ENCODE measurements at places on chromosomes 6 and 20.
A peak's percentile ranks its signal among the peaks of the same experiment; 100 is the strongest.

- no peak for DNase-seq
These were observed 16.9 kb downstream of the KIF16B start for GRCh38 chr20:16556301-16556700.

- DNase-seq = no peak
These were observed 212.6 kb upstream of the EXOC2 start for GRCh38 chr6:905556-905955.

DNA sequence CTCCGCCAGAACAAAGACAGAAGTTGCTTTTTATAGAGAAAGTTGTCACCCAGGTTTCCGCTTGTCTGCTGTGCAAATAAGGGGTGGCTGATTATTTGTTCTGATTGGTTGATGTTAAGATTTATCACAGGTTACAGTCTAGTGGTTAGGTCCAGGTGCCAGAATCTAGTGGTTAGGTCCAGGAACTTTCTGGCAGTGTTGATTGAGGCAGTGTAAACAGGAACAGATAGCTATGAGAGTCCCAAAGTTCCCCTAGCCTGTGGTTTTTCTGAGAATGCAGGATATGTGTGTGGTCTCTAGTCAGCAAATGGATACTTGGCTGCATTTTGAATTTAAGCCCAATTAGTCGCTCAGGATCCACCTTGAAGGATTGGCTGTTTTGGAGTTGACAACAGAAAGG lies 148.0 kb downstream of the TMEM200A start:
- peak; percentile 36 for DNase-seq

DNA sequence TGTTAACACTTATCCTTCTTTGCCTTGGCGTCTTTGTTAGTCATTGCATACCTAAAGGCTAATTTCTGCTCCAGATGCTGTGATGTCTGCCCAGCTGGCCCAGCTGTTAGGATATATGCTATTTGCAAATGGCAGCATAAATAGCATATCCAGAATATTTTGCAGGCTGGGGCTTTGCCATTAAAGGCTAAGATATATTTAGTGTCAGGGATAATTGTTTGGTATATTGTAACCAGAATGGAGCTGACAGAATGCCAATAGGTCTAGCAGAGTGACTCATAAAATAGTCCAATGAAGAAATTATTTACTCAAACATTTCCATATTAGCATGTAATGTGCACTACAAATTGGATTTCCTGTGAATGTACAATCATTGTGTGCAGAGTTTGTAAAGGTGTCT lies 584.1 kb upstream of the FLRT3 start:
- no peak for DNase-seq

DNA sequence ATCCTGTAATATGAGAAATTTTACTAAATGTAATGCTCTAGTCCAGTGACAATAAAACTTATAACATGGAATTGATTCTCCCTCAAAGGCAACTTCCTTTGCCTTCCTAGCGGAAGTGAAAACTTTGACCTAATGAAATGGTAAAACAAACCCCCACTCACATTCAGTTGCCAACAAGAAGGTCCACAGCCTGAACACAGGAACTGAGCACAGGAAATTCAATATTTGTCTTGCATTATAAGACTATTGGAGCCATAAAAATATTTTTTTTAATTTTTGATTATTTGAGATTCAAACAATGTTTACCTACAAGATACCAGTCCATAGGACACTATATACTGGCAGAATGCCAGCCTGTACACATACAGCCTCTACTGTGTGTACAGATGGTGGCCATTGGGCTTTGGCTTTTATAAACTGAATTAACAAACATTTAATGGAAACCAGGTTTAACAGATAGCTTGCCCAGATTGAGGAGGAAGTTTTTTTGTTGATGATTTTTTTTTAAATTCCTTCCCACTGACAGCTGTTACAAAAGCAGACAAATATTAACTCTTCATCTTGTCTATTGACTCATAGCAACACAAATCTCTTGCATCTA lies 481.5 kb upstream of the JAG1 start:
- no peak for DNase-seq

- no peak for DNase-seq
These were observed 151.6 kb downstream of the PRKN start for GRCh38 chr6:162576016-162576415.

- no peak for DNase-seq
These were observed 58.0 kb upstream of the CCDC167 start for GRCh38 chr6:37557645-37558114.

DNA sequence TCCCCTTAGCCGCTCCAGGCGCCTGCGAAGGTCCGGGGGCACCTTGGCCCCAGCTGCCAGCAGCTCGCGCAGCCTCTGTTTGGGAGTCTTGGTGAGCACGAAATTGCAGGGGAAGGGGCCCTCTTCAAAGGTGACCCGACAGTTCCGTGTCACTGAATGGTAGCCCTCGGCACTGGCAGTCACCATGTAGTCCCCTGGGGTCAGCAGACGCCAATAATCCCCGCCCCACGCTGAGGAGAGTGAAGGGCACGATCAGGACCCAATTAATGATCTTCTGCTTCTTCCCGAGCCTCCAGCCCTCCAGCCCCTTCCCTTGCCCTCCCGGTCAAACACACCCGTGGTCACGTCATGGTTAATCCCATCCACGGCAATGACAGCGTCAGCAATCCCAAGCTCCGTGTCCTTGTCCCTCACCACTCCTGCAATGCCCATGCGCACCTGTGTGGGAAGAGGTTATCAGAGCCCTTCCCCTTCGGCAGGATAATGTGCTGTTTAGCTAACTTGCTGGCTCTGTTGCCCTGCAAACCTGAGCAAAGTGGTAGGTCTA lies 6.2 kb downstream of the CPXM1 start:
- no peak for DNase-seq

- no peak for DNase-seq
These were observed 1201.6 kb upstream of the MAP3K7 start for GRCh38 chr6:91788501-91788900.

GRCh38 chr6:132950566-132950965 lies 136.2 kb downstream of the RPS12 start:
- DNase-seq = no peak

DNA sequence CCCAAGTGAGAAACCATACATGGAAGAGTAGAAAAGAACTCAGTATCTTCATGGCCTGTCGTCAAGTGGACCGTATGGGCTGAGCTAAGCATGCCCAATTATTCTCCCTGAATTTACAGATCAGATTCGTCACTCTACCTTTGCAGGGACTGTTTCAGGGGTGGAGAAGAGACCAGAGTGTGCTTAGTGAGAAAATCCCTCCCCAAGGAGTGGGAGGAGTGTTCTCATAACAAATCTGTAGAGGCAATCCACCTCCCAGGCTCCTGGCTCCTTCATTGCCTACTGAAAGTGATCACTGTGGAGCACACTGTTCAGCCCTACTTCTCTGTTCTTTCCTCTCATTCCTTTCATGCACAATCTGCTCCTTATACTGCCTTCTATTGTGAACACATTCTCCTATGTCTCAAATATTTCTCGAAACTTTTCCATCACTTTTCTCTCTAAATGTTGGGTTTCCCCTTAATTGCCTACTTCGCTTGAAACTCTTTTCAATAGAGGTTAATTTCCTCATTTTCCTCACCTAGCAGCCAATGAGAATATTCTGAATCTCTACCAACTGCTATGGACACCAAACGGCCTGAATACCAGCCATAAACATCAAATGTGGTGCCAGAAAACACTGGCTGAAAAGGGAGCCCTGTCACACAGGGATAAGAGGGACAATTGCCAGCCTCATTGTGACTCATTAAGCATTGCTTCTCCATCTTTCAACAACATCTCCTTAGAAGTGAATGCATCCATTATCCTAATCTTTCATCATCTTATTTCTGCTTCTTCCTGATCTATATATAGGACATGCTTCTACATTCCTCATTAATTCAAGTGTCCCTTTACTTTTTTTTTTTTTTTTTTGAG lies 398.3 kb downstream of the UTRN start:
- DNase-seq = no peak

DNA sequence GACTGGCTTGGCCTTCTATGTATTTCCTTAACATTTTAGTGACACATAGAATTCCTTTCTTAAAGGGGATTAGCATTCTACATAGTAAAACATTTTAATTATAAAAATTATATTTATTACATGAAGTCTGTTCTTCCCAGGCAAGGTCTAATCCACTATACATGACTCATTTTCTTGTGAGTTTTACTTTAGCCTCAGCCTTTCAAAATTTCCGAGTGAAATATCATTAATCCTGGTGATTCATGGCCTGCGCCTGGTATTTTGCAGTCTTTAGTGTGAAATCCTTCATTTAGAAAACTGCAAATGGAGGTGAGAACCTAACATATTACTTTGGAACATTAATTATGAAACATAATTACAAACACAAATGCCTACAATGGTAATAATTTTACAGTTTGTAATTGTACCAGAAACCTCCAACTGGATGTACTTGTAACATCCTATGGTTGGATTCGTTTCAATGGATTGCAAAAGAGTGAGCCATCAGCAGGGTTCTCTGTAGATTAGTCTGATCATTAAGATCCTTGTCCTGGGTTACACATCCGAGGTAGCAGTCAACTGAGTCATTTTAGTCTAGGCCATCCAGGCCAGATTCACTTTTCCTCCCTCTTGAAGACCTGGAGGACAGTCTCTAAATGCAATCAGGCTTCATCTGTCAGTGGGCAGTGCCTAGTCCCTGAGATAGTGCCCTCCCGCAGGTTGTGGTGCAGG lies 272.0 kb downstream of the PACRG start:
- DNase-seq = no peak

DNA sequence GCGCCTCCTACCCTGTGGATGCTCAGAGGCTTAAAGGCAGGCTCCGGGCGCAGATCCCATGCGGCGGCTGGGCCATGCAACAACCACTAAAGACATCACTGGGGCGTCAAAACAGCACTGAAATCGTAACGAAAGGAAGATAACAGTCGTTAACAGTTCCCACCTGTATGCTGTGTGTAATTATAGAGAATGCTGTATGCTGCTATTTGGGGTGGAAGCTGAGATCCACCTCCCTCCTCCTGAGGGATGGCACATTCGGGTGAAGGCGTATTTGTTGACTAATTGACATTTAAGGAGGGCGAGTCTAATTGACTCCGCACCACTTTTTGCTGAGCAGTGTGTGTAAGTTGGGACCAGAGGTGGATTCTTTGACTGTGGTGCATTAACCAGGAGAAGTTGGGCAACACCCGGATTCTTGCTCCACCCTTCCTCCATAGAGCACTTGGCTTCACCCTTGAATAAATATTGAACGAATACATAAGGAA lies 687 bp downstream of the SLC35A1 start:
- peak; percentile 60 for DNase-seq

DNA sequence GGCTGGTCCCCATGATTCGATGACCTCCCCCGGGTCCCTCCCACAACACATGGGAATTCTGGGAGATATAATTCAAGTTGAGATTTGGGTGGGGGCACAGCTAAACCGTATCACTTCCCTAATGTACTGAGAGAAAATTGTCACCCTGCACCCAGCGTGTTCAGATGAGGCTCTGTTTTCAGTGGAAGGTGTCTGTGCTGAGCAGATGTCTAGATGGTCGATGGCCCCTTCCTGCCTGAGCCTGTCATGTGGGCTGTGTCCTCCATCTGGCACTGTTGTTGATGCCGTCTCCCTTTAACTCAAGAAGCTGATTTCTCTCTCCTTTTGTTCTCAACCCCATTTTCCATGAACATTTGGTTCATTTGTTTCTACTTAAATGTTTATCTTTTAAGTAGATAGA lies 37.0 kb downstream of the TMEM181 start:
- no peak for DNase-seq

GRCh38 chr6:1756472-1757129 lies 146.9 kb downstream of the FOXC1 start:
- DNase-seq = no peak

GRCh38 chr6:26056583-26057350 lies 30.5 kb upstream of the HFE start:
- DNase-seq = no peak

DNA sequence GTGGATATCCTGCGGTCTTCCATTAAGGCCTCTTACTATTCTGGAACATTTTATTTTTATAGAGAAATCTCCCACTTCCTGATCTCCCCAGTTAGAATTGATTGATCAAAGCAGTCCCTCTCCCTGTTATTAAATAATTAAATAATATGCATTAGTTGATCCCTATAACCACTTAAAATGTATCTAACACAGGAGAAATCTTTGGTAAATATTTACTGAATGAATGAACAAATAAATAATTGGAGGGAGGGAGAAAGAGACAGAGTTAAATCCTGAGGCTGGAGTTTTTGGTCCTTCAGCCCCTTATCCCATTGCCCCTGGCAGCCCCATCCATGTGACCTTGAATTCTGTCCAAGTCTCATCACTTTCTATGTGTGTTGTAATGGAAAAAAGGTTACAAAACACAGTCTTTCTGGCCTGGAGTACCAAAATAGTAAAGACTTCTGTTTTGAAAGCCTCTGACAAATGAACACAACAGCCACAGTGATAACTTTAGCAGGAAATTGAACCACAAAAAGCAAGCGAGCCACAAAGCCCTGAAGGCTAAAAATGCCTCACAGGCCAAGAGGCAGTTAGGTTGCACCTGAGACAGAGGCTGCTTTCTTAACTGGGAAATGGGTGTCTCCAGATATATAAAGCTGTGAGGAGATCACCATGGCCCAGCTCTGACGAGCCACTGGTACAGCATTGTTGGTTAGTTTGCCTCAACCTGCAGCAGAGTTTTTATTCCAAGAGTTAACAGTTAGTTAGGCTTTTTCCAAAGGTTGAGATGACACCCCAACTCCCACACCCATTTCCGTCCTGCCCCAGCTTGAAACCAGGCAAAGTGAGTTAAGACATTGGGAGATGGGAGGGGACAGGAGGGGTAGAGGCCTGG lies 11.3 kb downstream of the NT5E start:
- DNase-seq = no peak

- DNase-seq = peak; percentile 92
These were observed 121.0 kb downstream of the QRSL1 start for GRCh38 chr6:106750142-106750918.

- DNase-seq = no peak
These were observed 91.0 kb upstream of the SSTR4 start for GRCh38 chr20:22944062-22944461.

GRCh38 chr6:38443352-38444144 lies 196.2 kb downstream of the BTBD9 start:
- DNase-seq = no peak

- no peak for DNase-seq
These were observed 132.1 kb upstream of the CNR1 start for GRCh38 chr6:88298066-88298845.

DNA sequence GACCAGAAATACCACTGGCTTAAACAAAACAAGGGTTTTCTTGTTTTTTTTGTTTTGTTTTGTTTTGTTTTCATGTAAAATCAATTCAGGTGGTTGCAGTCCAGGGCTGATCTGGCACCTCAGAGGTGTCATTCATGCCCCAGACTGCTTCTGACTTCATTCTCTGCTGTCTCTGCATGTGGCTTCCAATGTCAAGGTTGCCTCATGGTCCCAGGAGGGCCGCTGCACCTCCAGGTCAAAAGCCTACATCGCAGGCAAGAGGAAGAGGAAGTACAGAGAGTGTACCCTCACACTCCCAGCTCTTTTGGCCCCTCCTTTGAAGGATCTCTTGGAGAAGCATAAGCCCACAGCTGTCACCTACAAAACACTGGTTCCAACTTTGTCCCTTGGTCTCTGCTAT lies 1.4 kb upstream of the BTN3A1 start:
- no peak for DNase-seq

DNA sequence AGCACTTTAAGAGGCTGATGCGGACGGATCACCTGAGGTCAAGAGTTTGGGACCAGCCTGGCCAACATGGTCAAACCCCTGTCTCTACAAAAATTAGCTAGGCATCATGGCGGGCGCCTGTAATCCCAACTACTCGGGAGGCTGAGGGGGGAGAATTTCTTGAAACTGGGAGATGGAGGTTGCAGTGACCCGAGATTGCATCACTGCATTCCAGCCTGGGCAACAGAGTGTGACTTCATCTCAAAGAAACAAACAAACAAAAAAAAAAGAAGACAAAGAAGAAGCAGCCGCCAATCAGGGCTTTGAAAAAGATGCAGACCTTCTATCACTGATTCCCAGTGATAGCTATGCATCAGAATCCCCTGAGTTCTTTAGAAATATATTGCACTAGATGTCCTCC lies 56.8 kb downstream of the COL9A1 start:
- no peak for DNase-seq

Measured in NCI-H774 (cell line).